T-cell (primary cell): ENCODE measurements at places on chromosomes 7 and 10.

DNA sequence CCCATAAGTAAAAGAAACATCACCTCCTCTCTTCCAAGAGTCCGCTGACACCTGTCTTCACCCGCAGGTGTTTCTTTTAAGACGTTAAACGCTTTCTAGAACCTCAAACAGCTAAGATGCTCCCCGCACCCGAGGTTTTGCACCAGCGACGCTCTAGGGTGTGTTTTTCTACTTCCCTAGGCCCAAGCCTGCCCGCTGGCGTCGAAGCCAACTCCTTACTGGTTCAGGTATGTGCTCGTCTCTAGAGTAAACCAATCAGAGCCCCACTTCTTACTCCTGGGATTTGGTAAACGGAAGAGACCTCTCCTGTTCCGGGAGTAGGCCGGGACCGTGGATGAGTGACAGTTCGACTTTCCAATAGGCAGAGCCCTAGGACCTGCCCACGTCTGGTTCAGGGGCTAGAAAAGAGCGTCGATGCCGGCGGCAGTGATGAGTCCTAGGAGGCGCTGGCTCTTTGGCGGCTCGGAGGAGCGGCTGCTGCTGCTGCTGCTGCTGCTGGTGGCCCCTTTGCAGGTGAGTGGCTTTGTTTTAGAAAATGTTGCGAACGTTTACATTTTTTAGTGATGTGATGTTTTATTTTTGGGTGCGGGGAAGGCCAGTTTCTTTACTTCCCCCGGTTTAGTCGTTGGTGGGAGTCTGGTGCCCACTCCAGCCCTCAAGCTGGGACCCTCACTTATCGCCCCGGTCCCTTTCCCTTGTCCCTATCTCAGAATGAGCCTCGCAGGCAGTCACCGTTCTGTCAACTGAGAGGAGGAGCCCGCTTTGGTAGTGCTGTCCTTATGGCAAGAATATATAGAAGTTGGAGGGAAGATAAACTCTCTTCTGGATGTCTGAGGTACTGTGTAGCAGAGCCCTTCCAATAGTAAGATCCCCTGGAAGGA is at the start of gene BPGM:
TSS of gene BPGM (plus strand) at position 429 of the 881 bp plus-strand sequence. CDS start 14,655 bp downstream, outside the sequence.
- peak; percentile 100 for DNase-seq

DNA sequence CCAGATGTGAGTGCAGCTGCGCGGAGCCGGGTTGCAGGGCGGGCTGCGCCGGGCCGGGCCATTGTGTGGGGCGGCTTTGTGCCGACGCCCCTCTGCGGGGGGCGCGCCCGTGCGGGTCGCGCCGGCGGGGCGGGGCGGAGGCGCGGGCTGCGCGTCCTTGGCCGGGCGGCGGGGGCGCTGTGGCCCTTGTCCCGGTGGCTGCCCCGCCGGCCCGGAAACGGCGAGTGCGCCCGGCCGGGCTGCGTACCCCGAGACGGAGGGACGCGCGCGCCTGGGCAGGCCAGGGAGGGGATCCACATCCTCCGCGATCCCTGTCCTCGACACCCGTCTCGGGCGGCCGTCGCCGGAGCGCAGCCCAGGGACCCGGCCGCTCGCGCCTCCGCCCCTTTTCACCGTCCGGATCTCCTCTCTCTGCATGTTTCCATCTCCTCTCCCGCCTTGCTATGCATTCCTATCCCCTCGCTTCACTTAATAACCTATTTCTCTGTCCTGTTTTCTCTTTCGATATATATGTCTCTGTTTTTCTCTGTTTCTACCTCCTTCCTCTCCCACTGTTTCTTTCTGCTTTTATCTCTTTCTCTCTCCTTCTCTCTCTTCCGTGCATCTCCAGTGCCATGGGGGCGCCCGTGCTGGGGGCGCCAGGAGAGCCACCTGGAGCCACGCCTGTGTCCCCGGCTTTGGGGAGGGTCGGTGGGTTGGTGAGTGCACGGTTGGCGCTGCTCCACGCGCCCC is 765 bp downstream of the PFKFB3 start:
- DNase-seq: no peak

- no peak for DNase-seq
These were observed 23.4 kb downstream of the OR9A2 start for GRCh38 chr7:143003393-143004051.

- no peak for DNase-seq
These were observed 279.4 kb upstream of the IMMP2L start for GRCh38 chr7:111841596-111842205.

DNA sequence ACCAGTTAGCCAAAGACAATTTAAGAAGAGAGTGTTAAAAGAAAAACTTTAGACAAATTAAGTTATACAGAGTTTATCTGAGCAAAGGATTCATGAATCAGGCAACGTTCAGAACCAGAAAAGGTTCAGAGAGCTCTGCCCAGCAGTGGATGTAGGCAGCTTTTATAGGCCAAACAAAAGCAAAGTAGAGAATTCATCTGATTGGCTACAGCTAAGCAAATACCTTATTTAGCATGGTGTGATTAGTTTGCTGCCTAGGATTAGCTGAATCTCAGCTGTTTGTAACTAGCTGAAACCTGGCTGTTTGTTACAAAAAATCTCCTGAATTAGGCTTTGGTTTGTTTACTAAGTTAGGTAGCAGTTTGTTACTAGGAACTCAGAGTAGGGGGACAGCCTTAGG is 66.0 kb downstream of the SLC25A40 start:
- no peak for DNase-seq

DNA sequence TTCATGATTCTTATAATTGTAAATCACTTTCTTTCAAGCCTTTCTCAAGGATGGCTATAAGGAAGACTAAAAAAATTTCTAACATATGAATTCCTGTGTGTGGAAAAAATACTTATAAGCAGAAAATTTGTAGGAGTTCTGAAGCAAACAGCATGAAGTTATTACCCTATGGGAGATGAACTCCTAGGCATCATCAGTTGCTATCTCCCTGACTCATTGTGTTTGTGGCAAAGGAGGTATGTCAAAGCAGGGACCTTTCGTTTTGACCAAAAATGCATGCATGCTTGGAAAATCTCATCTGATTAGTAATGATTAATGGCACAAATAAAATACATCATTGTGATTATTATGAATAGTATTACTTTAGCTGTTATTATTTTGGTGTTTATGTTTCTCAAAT is 59.4 kb downstream of the CALCR start:
- DNase-seq: no peak

DNA sequence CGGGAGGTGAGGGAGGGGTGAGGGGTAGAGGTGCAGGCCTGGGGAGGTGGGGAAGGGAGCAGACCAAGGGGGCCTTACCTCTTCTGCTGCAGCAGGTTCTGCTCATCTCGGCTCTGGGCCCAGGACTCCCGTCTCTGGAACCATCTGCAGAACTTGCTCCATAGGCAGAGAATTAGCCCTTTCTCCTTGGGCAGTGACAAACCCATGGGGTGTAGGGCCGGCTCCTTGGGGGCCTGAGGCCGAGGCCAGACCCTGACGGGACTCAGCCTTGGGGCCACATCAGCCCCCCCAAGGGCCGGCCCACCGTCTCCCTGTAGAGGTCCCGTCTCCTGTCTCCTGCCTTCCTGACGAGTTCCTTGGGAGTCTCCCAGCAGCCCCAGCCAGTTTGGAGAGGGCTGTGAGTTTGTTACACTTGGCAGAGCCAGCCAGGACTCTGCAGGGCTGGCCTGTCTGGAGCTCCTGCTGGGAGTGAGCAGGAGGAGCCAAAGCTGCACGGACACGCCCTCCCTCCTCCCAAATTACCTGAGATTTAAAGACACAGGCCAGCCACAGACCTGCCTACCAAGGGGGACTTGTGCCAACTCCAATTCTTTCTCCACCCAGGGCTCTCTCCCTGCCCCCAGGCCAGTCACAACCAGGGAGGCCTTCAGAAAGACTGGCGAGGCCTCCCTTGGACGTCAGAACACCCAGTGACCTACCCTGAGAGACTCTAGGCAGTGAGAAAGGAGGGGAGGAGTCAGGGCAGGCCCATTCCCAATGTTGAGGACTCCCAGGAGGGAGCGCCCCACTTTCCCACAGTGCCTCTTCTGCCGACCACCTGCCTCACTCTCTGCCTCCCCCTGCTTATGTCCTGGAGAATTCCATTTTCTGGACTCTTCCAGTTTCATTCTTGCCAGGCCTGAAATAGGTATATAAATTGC is at the start of gene TRPV6:
TSS of gene TRPV6 (minus strand) at position 435 of the 920 bp plus-strand sequence.
- DNase-seq: no peak

- DNase-seq: no peak
These were observed 370.6 kb upstream of the IGFBP3 start for GRCh38 chr7:46291601-46292150.

- DNase-seq: no peak
These were observed 33.4 kb downstream of the XPNPEP1 start for GRCh38 chr10:109889867-109890266.

DNA sequence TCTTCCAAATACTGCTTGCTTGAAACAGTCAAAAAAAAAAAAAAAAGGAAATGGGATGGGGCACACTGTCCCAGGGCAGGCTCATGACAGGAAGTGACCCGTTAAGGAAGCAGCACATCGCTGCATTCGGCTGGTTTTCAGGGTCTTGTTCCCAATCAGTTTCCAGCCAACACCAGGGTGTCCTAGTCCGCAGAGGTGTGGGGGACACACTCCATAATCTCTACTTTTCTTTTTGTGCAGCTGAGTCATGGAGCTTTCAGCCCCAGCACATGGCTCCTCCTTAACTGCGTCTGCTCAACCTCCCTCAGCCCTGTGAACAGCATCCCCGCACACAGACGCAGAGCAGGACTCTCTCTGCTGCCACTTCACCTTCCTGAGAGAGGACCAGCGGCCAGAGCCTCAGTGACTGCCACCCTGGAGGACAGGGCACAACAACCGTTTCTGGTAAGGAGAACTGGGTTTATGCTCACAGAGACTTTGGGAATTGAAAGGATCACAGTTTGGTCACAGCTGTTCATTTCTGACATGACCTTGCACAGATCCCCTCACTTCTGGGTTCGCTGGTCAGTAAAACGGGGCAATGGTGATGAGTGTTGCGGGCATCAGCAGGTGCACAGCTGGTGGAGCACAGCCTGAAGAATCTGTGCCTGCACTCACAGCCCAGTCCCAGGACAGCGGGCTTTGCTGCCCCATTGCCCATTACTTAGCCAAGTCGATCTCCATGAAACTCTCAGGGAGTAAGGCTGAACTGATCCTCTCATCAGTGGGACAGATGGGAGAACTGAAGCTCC is at the start of gene GIMAP5:
TSS of gene GIMAP5 (plus strand) at position 154 of the 791 bp plus-strand sequence. CDS start 3,467 bp downstream, outside the sequence.
- DNase-seq: no peak

DNA sequence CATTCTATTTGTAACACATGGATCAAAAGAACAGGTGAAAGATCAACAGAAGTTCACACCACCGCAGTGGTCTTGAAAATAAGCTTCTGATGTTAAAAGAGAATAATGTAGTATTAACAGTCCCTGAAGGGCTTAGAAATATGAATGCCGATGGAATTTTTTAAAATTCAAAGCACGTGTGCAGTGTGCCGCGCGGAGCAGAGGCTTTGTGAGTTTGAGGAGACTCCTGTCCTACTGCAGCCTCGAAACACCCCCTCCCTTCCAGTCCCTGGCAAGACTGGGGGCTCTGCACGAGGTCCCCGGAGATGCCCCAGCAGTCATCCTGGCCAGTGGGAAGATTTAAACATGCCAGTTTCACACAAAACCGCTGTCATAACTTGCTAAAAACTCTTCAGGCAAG is 196.6 kb downstream of the DIP2C start:
- DNase-seq: no peak

DNA sequence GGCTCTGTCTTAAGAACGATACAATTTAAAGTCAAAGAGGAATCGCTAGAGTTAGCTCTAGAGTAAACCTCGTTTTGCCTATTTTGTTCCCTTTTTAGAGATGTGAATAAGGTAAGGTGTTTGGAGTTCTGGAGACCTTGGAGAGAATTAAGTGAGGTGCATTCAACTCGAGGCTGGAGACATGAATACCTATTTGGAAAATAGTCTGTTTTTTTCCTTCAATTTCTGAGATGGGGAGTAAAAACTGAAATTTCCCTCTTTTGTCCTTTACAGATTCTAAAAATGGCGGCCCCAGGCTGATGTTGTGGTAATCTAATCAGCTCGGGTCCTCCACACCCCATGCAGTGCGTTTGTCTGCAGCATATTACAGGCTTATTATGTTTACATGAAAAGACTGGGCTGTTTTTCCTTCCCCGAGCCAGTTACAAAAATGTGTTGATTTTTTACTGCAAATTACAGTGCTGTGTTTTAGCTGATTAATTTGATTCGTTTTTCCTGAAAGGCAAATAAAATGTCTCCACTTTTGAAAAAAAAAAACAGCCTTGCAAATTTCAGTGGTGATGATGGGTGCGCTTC is 1.5 kb downstream of the KMT2E start:
- peak; percentile 29 for DNase-seq

DNA sequence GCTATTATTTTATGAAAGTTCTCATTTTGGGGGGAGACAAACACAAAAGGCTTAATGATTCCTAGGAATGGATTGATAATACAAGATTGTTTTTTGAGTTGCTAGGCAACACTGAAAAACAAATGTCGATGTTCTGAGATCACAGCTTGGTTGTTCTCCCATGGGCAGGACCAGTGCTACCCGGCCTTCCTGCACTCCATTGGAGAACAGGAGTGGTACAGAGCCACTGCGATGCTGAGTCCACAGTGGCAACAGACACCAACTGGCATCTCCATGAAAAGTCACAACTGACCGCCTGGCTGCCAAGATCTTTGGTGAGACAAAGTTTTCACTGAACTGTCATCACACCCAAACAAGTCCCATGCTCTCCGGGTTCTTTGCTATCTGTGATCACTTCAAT is 68.9 kb upstream of the NMT2 start:
- no peak for DNase-seq
